ENCODE measurements at places on chromosomes 2 and 18. TPM values are rescaled to one million over a fixed set of nuclear protein-coding genes. Genes with fewer than 3 reads are reported as not detected.

The UGT1A5 gene
- not detected for total RNA-seq

DNA sequence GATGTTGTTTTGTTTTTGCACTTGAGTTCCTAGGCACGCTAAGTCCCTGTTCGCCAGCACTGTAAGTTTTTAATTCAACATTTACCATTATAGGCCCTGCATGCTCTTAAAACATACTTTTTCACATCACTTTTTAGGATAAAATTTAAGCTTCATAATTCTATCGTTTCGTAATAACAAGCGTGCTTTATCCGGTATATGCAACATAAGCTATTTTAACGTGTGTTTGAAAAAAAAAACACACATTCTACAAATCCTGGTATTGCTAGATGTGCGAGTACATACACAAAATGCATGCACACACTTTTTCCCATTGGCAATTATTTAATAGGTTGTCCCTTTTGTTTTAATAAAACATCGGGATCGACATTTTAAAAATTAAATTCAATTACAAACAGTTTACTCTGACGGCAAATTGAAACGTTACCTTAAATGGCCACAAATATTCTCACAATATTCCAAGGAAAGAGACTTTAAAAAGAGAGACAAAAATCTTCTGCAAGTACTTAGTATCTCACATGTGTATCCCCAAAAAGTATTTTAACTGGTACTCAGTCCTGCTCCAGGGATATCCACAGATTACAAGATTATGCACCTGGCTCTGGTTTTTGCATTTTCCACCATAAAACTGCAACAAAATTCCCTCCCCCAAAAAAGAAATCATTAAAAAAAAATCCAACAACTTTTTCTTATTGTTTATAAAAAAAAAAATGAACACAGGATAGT is 1.0 kb upstream of the TCF4 start:
- H3K4me3 ChIP-seq, result peak overlapping the region; percentile 73
- no peaks in the 10 kb centered on the region for H3K36me3 ChIP-seq
- H3K27me3 ChIP-seq, result no peaks in the 10 kb centered on the region
- H3K27ac ChIP-seq, result no peak overlapping the region

GRCh38 chr2:26178746-26179436 is 6.0 kb downstream of the GAREM2 start:
- H3K36me3 ChIP-seq, result no peaks in the 10 kb centered on the region
- H3K27me3 ChIP-seq, result no peaks in the 10 kb centered on the region
- peak overlapping the region; percentile 14 for H3K4me3 ChIP-seq
- peaks cover 6% of the 10 kb centered on the region for H3K4me1 ChIP-seq
- no peak overlapping the region for H3K27ac ChIP-seq
- DNase-seq, result peak; percentile 65

DNA sequence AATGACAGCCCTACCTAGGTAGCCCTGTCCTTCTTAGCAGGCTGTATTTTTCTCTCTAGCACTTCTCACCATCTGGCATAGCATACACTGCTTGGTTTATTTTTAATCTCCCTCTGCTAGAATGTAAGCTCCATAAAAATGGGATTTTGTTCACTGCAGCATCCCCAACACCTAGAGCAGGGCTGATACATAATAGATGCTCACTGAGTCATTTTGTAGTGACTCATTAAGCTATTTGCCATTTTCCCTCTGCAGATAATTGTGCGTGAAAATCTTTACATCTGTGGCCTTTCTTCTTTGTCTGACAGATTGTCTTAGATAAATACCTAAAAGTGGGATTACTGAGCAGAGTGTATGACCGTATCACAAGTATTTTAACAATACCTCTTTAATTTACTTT is 82.5 kb downstream of the CERS6 start:
- H3K27me3 ChIP-seq, result no peaks in the 10 kb centered on the region
- no peaks in the 10 kb centered on the region for H3K4me1 ChIP-seq
- no peak for DNase-seq
- H3K27ac ChIP-seq, result no peak overlapping the region
- H3K36me3 ChIP-seq, result no peaks in the 10 kb centered on the region

The BOLL gene
- not detected for total RNA-seq

GRCh38 chr18:44981121-44981520 is 300.4 kb downstream of the SETBP1 start:
- no peaks in the 10 kb centered on the region for H3K4me1 ChIP-seq
- H3K27me3 ChIP-seq, result no peaks in the 10 kb centered on the region
- no peaks in the 10 kb centered on the region for H3K36me3 ChIP-seq
- DNase-seq, result no peak

GRCh38 chr2:197174539-197175094 is 136.0 kb downstream of the ANKRD44 start:
- H3K36me3 ChIP-seq, result no peaks in the 10 kb centered on the region
- DNase-seq, result no peak
- no peak overlapping the region for H3K27ac ChIP-seq
- H3K4me3 ChIP-seq, result no peak overlapping the region

The THSD7B gene
- 0.25 TPM for total RNA-seq

DNA sequence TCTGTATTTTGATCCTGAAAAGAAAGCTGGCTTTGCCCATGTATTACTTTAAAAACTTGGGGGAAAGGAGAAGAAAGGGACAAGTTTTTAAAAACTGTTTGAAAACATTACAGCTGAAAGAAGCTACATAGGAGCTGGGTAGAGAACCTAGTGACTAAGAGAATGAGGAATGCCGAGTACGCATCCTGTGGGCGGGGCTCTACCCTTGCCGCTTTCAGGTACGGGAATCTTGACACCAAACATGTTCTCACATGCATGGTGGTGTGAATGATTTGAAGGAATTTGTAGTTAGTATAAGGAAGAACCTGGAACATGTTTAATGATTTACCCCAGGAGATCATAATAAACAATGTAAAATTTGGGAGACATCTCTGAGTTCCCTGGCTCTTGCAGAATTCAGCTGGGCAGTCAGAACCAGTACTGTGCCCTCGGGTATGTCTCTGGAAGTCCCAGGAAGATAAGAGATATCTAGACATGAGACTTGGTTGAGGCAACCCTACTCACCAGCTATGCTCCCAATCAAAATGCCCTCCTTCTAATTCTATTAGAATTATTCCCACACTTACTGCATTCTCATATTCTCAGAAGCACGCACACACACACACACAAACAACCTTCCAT is 16.5 kb upstream of the TGFA start:
- no peak for DNase-seq
- no peaks in the 10 kb centered on the region for H3K4me1 ChIP-seq
- no peak overlapping the region for H3K27ac ChIP-seq

- no peak overlapping the region for H3K4me3 ChIP-seq
- no peaks in the 10 kb centered on the region for H3K27me3 ChIP-seq
- DNase-seq, result no peak
- H3K27ac ChIP-seq, result no peak overlapping the region
Measured at GRCh38 chr2:79782576-79783452, 270.0 kb downstream of the CTNNA2 start.

- no peaks in the 10 kb centered on the region for H3K4me1 ChIP-seq
- no peak for DNase-seq
- H3K27ac ChIP-seq, result no peak overlapping the region
- no peaks in the 10 kb centered on the region for H3K36me3 ChIP-seq
- H3K27me3 ChIP-seq, result no peaks in the 10 kb centered on the region
- no peak overlapping the region for H3K4me3 ChIP-seq
Measured at GRCh38 chr2:103986001-103986400, 867.9 kb upstream of the POU3F3 start.

The ATP8B1 gene
- 26.6 TPM for total RNA-seq

GRCh38 chr2:186554429-186554828 is 35.4 kb upstream of the ITGAV start:
- H3K27me3 ChIP-seq, result no peaks in the 10 kb centered on the region
- no peak overlapping the region for H3K27ac ChIP-seq
- no peaks in the 10 kb centered on the region for H3K4me1 ChIP-seq
- no peak for DNase-seq

DNA sequence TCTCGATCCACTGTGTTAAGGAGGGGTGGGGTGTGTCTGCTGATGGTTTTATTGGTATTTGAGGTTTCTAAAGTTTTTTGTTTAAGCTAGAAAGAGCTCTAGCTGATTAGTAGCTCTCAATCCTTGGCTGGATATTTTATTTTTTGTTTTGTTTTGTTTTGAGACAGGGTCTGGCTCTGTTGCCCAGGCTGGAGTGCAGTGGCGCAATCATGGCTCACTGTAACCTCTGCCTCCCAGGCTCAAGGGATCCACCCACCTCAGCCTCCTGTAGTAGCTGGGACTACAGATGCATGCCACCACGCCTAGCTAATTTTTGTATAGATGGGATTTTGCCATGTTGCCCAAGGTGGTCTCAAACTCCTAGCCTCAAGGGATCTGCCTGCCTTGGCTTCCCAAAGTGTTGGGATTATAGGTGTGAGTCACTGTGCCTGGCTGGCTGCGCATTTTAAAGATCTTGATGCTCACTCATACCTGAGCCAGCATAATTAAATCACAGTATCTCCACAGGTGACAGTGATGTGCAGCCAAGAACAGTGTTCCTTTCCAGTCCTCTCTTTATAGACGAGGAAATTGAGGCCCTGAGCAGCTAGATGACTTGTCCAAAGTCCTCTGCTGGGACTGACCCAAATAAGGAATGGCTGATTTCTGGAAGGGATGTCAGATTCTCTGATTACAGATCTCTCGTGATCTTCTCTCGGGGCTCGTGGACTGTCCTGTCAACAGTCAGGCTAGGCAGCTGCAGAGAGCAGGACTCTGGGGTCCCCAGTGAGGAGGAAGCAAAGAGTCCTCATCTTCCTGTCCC is 44.5 kb downstream of the SPTBN1 start:
- H3K36me3 ChIP-seq, result no peaks in the 10 kb centered on the region
- peaks cover 26% of the 10 kb centered on the region for H3K4me1 ChIP-seq
- H3K27ac ChIP-seq, result peak overlapping the region; percentile 32
- H3K4me3 ChIP-seq, result no peak overlapping the region
- no peak for DNase-seq

The C2orf72 gene
- total RNA-seq, result 1.3 TPM

DNA sequence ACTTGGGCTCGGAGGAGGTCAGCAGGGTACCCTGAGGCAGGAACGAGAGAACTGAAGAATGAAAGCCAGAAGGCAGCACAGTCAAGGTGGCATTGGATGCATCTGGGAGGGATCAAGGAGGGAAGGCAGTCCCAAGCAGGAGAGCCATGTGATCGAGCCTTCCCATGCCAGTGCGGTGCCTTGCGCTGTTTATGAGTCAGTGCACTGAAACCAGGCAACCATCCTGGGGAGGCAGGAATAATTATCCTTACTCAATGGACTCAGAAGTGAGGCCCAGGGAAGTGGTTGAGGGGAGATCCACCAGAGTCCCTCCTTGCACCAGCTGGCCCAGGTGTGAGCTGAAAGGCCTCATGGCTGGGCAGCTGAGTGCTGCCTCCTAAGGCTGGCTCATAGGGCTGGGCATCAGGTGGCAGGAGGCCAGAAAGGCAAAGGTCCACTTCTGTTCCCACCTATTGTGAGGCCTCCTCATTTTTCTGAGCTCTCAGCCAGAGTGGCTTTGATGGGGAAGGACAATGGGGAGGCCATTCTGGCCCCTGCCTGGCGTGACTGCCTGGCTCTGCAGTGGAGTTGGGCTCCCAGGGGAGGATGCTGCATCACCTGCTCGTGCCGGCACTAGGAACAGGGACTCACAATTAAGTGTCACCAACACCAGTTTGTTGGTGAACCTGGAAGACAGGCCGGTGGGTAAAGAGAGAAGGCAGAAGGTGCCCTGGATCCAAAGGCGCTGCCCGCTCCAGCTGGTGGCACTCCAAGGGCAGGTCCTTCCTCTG is 82.3 kb downstream of the TFCP2L1 start:
- no peak overlapping the region for H3K27ac ChIP-seq
- no peaks in the 10 kb centered on the region for H3K36me3 ChIP-seq
- peaks cover 4% of the 10 kb centered on the region for H3K4me1 ChIP-seq
- no peak overlapping the region for H3K4me3 ChIP-seq
- no peaks in the 10 kb centered on the region for H3K27me3 ChIP-seq
